ENCODE measurements at places on chromosomes 5 and 9. TPM values are rescaled to one million over a fixed set of nuclear protein-coding genes. Genes with fewer than 3 reads are reported as not detected.

INVS gene
- 18.4 TPM for total RNA-seq

DNA sequence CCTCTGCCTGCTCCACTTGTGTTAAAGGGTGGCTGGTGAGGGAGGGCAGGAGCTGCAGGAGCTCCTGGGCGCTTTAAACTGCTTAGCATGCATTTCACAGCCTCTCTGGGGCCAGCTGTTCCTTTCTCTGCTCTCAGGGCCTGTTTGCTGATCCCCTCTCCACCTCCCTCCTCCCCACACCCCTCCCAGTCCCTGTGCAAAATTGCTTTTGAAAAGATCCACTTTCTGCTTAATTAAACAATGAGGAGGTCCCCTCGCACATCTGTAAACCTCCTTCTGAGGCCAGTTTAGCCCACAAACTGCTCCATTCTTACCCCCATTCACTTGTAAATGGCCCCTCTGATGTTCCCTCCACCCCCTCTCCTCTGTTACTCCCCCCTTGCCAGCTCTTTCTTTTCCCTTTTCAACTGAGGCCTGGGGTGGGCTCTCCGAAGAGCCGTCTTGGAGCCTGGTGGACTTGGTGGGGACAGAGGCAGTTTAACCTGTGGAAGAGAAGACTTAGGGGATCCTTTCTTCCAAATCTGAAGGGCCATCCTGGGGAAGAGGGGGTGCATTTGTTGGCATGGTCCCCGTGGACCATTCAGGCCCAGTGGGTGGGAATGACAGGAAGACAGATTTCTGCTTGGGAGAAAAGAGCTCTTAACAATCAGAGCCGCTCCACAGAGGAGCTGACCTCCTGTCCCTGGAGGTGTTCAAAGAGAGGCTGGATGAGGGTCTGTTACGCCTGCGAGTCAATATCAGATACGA lies 12.0 kb downstream of the URM1 start:
- H3K27ac ChIP-seq: no peak overlapping the region
- no peak for DNase-seq
- H3K36me3 ChIP-seq: peaks cover 25% of the 10 kb centered on the region
- no peak overlapping the region for H3K4me3 ChIP-seq
- no peaks in the 10 kb centered on the region for H3K27me3 ChIP-seq

GRCh38 chr9:108134486-108135128 lies 645.0 kb upstream of the KLF4 start:
- no peaks in the 10 kb centered on the region for H3K27me3 ChIP-seq
- H3K27ac ChIP-seq: no peak overlapping the region
- no peaks in the 10 kb centered on the region for H3K36me3 ChIP-seq
- H3K4me1 ChIP-seq: no peaks in the 10 kb centered on the region
- H3K4me3 ChIP-seq: no peak overlapping the region

GRCh38 chr9:33113799-33114547 lies 37.5 kb upstream of the SMU1 start:
- no peaks in the 10 kb centered on the region for H3K36me3 ChIP-seq
- H3K4me3 ChIP-seq: no peak overlapping the region
- H3K27ac ChIP-seq: no peak overlapping the region
- no peaks in the 10 kb centered on the region for H3K4me1 ChIP-seq
- no peaks in the 10 kb centered on the region for H3K27me3 ChIP-seq

ZFP37 gene
- total RNA-seq: 0.31 TPM

DNA sequence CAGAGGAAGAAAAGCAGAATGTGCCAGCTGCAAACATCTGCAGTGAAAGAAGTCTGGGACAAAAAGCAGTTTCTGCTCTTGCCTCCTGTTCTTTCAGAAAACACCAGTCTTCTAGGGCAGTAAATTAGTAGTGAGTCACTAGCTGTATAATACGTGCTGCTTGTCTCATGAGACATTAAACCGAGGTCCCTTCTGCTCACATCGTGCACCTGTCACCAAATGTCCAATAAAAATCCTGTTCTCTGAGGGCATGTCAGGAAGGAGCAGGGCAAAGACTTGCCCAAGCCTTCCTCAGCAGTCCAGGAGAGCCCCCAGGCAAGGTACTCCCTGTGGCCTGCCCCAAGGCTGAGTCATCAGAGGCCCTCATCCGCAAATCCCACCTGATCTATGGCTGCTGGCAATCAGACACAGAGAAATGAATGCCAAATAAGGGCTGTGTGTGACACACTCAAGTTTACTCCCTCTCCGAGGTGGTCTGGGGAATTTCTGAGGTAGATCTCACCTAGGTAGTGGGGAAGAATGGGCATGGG lies 255.3 kb upstream of the SMARCA2 start:
- no peak overlapping the region for H3K4me3 ChIP-seq
- H3K27ac ChIP-seq: no peak overlapping the region
- no peak for DNase-seq
- no peaks in the 10 kb centered on the region for H3K36me3 ChIP-seq

DNA sequence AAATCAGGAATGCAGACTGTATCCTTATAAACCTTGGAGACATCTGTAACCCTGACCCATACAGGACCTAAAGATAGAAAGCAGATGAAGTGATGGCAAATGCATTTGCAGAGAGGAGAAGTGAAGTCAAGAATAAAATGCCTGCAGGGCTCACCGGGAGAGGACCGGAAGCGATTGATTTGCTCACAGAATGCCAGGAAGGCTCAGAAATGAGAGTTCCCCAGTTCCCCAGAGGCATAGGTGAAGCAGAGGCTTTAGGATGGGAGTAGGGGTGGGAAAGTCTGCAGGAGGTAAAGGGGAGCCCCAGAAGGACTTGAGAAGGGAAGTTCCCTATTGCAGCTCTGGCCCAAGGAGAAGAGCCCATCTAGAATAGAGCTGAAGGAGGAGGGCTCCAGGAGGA lies 63.9 kb upstream of the TNFAIP8 start:
- no peaks in the 10 kb centered on the region for H3K36me3 ChIP-seq
- H3K27me3 ChIP-seq: no peaks in the 10 kb centered on the region
- DNase-seq: no peak
- H3K4me3 ChIP-seq: no peak overlapping the region
- H3K27ac ChIP-seq: no peak overlapping the region

PCDHGC3 gene
- total RNA-seq: 45.5 TPM

DNA sequence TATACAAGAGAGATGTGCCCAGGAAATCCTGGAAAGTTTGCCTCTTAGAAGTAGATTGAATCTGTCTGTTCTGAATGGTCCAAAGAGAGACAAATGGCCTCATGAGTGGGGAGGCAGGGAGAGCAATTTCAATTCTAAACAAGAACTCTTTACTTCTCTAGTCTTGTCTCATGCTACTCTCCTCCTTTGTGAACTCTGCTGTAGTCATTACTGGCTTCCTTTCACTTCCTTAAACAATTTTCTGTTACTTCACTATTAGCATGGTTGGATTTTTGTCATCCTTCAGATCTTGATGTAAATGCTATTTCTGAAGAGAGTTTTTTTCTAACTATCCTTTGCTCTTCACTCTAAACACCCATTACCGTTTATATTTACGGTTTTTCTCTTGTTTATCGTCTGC lies 54.0 kb upstream of the GRIN3A start:
- DNase-seq: no peak
- no peaks in the 10 kb centered on the region for H3K4me1 ChIP-seq
- H3K36me3 ChIP-seq: no peaks in the 10 kb centered on the region
- H3K27ac ChIP-seq: no peak overlapping the region

DNA sequence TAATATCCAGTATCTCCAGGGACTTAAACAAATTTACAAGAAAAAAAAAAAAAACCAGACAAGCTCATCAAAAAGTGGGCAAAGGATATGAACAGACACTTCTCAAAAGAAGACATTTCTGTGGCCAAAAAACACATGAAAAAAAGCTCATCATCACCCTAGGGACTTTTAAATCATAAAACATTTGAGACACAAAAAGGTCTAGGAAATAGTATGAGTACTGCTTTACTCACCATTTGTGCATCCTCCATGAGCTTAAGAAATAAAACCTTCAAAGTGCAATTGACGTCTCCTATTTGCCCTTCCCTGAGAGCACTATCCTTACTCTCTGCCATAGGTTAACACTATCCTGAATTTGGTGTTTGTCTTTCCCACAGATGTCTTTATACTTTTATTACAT lies 193.7 kb upstream of the NREP start:
- H3K4me1 ChIP-seq: peaks cover 42% of the 10 kb centered on the region
- H3K27ac ChIP-seq: no peak overlapping the region
- H3K27me3 ChIP-seq: no peaks in the 10 kb centered on the region
- H3K4me3 ChIP-seq: no peak overlapping the region

PLEKHG4B gene
- 0.03 TPM for total RNA-seq

DNA sequence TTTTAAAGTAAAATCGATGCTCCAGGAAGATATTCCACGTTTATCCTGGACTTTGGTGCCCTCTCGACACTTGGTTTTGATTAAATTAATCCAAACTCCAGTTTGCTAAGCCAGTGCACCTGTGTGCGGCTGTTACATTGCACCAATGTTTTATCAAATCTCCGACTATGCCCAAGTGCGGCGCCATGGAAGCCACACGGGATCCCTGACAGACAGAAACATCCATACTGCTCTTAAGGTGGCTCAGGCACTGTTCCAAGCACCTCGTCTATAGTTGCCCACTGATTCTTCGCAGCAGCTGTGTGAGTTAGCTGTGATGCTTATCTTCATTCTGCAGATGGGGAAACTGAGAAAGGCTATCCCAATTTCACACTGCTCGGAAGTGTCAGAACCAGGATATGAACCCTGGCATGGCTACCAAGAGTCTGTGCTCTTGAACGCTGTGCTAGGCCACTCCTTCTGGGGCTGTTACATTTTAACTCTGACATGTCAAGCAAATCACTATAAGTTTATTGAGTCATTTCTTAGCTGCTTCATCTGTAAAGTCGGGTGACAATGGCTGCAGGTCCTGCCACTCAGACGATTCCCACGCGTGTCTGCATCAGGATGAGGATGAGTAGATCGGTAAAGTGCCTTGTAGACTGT lies 113.0 kb downstream of the ADAMTS2 start:
- H3K27ac ChIP-seq: no peak overlapping the region
- H3K4me3 ChIP-seq: no peak overlapping the region
- no peaks in the 10 kb centered on the region for H3K4me1 ChIP-seq
- H3K36me3 ChIP-seq: no peaks in the 10 kb centered on the region
- H3K27me3 ChIP-seq: no peaks in the 10 kb centered on the region
- peak; percentile 28 for DNase-seq

DNA sequence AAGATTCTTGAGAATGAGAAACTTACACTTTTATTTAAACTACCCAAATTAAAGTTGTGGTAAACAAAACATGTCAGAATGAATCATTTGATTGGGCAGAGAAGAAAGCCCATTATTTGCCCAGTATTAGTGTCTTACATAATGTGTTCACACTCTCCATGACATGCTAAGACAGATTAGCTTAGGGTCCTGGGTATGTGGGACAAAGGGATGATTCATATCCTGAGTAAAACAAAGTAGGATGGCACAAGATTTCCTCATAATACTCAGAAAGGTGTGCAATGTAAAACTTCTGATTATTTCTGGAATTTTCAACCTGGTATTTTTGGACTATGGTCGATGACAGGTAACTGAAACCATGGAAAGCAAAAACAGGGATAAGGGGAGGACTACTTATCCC lies 183.9 kb upstream of the POU5F2 start:
- no peaks in the 10 kb centered on the region for H3K27me3 ChIP-seq
- DNase-seq: no peak
- no peaks in the 10 kb centered on the region for H3K36me3 ChIP-seq
- H3K4me1 ChIP-seq: no peaks in the 10 kb centered on the region
- H3K27ac ChIP-seq: no peak overlapping the region

DNA sequence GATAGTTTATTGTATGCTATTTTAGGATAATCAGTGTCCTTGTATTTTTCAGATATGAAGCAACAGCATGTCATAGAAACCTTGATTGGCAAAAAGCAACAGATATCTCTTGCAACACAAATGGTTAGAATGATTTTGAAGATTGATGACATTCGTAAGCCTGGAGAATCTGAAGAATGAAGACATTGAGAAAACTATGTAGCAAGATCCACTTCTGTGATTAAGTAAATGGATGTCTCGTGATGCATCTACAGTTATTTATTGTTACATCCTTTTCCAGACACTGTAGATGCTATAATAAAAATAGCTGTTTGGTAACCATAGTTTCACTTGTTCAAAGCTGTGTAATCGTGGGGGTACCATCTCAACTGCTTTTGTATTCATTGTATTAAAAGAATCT lies 14.5 kb downstream of the CCT5 start:
- H3K27ac ChIP-seq: no peak overlapping the region
- no peaks in the 10 kb centered on the region for H3K27me3 ChIP-seq
- peaks cover 70% of the 10 kb centered on the region for H3K36me3 ChIP-seq
- H3K4me1 ChIP-seq: peaks cover 28% of the 10 kb centered on the region
- no peak for DNase-seq

DNA sequence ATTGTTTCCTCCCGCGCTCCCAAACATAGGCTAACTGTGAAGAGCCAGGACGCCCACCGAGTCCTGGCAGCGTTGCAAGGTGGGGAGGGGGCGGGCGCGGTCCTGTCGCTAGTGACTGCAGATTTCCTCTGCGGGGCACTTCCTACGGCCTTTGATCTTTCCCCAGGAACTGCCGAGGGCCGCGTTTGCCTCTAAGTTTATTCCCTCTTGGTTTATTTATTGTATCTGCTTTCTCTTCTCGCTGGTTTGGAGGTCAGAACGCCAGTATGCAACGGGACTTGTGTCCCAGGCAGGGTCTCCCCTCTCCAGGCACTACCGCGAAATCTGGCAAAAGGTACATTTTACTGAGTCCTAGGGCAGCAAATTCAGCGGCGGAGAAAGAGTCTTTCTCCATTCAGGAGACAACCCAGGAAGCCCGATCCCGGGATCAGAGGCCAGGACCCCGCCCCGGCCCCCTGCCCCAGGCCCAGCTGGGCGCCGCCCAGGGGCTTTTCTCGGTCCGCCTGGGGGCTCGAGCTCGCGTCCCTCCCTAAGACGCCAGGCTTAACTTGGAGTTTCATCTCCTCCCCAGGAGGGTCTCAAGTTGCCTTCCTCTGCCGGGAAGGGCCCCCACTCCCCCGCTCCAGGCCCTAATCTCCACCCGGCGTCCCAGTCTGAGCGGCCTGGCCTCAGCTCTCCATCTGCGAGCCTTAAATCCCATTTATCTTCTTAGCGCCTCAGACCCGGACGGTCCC lies 884 bp upstream of the EGFLAM start:
- H3K4me1 ChIP-seq: peaks cover 17% of the 10 kb centered on the region
- no peaks in the 10 kb centered on the region for H3K36me3 ChIP-seq
- H3K27me3 ChIP-seq: peaks cover 26% of the 10 kb centered on the region
- DNase-seq: no peak

GRCh38 chr9:18976709-18977531 lies 56.1 kb downstream of the SAXO1 start:
- no peak overlapping the region for H3K27ac ChIP-seq
- H3K4me1 ChIP-seq: no peaks in the 10 kb centered on the region
- H3K4me3 ChIP-seq: peak overlapping the region; percentile 8
- no peaks in the 10 kb centered on the region for H3K36me3 ChIP-seq

GRCh38 chr5:17206021-17206420 lies 11.4 kb upstream of the BASP1 start:
- H3K36me3 ChIP-seq: no peaks in the 10 kb centered on the region
- H3K27me3 ChIP-seq: no peaks in the 10 kb centered on the region
- 0 out of 2 replicates have a peak, but pooled peaks cover 3% of the 10 kb centered on the region for H3K4me1 ChIP-seq
- no peak for DNase-seq
- H3K4me3 ChIP-seq: no peak overlapping the region
